IMR-90 (cell line): ENCODE measurements at places on chromosomes 3 and 15. TPM values are rescaled to one million over a fixed set of nuclear protein-coding genes. Genes with fewer than 3 reads are reported as not detected.
A peak's percentile ranks its signal among the peaks of the same experiment; 100 is the strongest.

ZMAT3 gene
- total RNA-seq, result 11.7 and 21.7 TPM in 2 replicates

AGBL1 gene
- total RNA-seq, result not detected in 2 replicates

DNA sequence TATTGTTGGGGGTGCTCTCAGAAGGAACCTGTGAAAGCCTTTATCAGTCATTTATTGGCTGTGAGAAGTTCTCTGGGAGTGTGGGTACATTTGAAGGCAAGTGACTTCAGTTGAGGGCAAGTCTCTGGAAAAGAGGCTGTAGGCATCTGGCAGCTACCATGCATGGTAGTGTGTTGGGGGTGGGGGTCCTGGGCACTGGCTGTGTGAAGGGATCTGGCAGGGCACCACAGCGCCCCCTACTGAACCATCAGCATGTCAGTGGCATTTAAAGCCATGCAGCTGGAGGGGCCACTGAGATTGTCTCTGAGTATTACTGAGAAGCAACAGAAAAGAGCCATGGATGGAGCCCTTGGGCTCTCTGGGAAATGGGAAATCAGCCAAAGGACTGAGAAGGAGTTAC is 30.6 kb downstream of the CRTAP start:
- DNase-seq, result no peak
- H3K36me3 ChIP-seq, result peaks cover 12% of the 10 kb centered on the region
- H3K27ac ChIP-seq, result no peak overlapping the region

EPHA6 gene
- not detected in 2 replicates for total RNA-seq

GRCh38 chr3:74531491-74531890 is 83.0 kb downstream of the CNTN3 start:
- no peak overlapping the region for H3K4me3 ChIP-seq
- DNase-seq, result peak; percentile 39
- H3K27ac ChIP-seq, result no peak overlapping the region
- no peaks in the 10 kb centered on the region for H3K36me3 ChIP-seq
- H3K4me1 ChIP-seq, result peaks cover 13% of the 10 kb centered on the region; the same call in 1 of the 2 replicates
- no peaks in the 10 kb centered on the region for H3K27me3 ChIP-seq

GRCh38 chr3:114900908-114901307 is 246.2 kb downstream of the ZBTB20 start:
- H3K4me3 ChIP-seq, result peak overlapping the region; percentile 28; the same call in 1 of the 2 replicates
- H3K4me1 ChIP-seq, result peaks cover 2% of the 10 kb centered on the region; the same call in 1 of the 2 replicates
- no peaks in the 10 kb centered on the region for H3K27me3 ChIP-seq
- H3K27ac ChIP-seq, result no peak overlapping the region
- H3K36me3 ChIP-seq, result no peaks in the 10 kb centered on the region

DNA sequence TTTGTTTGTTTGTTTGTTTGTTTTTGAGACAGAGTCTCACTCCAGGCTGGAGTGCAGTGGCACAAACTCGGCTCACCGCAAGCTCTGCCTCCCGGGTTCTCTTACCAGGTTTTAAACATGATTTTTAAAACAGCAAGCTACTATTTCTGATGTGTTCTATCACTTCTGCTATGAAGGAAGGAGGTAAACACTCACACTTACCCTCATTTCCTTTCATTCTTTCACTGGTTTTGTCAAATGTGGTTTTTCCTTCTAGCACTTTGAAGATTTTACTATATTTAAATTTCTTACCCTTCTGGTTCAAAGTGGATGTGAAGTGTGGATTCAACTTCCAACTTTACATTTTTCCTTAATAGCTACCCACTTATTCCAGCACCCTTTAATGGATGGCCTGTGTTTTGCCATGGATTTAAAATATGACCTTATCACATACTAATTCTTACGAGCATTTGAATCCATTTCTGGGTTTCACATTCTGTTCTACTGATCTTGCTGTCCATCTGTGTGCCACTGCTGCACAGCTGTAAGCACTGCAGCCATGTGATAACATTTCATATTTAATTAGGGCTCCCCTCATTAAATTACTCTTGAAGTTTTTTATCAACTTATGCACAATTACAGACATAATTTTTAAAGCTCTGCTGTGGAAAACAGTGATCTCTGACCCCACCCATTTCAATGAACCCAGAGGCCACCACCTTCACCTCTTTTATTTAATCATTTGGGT is 42.3 kb downstream of the TXNRD3 start:
- no peak overlapping the region for H3K4me3 ChIP-seq
- H3K36me3 ChIP-seq, result peaks cover 9% of the 10 kb centered on the region
- H3K27me3 ChIP-seq, result no peaks in the 10 kb centered on the region
- no peak for DNase-seq
- no peak overlapping the region for H3K27ac ChIP-seq

DNA sequence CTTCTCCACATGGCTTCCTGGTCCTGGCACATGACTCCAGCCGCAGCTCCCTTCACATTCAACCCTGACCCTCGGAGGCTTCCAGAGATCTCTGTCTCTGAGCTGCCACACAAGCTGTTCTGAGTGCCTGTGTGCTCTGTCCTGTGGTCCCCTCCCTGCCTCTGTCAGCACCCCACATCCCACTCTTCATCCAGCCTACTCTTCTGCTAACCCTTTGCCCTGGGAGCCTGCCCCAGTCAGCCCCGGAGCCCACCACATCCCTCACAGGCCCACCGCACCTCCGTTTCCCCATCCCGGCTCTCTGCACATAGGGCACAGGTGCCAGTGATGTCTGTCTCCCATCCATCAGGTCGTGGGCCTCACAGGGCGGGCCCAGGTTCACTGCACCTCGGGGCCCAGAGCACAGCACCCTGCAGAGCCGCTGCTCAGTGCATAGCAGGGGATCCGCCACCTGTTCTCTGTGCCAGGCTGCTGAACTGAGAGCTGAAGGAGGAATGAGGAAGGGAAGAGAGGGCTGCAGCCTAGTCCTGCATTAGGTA is 133.6 kb downstream of the UACA start:
- DNase-seq, result no peak
- no peak overlapping the region for H3K4me3 ChIP-seq
- H3K27ac ChIP-seq, result no peak overlapping the region
- peaks cover 2% of the 10 kb centered on the region; the same call in 1 of the 2 replicates for H3K4me1 ChIP-seq
- no peaks in the 10 kb centered on the region for H3K27me3 ChIP-seq
- H3K36me3 ChIP-seq, result no peaks in the 10 kb centered on the region

DNA sequence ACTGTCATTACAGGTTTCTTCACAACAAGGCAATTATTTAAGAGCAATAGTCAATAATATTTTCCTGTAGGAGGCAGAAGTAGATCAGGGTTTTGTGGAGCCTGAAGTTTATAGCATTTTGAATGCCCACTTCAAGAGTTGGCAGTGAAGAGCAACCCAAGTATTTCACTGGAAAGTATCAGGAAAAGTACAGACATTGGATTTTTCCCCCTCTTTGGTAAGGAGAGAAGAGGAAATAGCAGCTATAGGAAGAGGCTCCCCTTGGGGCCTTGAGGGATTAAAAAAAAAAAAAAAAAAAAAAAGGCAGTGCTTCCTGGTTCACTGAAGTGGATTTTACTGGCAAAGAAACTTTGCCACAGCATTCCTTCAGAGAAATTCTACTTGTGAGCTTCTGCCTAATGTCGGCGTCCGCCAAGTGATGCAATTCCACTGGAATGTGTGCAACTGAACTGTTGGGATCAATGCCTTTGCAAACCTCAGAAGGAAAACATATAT is 5.7 kb upstream of the CNTN6 start:
- peak; percentile 52 for DNase-seq
- H3K4me3 ChIP-seq, result no peak overlapping the region
- H3K27ac ChIP-seq, result no peak overlapping the region
- H3K27me3 ChIP-seq, result no peaks in the 10 kb centered on the region

DNA sequence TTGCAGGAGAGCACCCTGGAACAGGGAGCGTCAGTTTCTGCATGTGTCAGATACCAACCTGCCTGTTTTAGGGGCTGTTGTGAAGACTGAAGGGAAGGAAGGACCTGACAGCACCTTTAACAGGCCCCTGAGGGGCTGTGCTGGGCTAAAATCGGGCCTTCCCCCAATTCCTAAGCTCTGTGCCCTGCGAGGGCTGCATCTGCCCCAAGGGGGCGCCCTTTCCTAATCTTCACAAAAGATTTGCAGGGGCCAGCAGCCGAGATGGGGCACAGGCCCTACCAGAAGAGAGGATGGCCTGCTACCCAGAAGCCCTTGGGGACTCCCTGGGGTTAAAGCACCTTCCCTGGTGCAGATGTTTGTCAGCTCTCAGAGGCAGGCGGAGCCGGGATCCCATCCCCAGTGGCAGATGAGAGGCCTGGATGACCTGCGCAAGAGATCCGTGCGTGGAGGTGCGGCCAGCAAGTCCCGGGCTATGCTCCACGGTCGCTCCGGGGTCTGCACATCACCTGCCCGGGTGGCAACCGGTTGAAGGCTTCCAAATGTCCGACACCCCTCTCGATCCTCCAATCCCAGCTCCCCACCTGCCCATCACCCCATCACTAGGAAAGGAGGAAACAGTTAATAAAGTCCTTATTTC is 53.6 kb downstream of the RHCG start:
- H3K27ac ChIP-seq, result no peak overlapping the region
- no peak overlapping the region for H3K4me3 ChIP-seq
- H3K27me3 ChIP-seq, result peaks cover 55% of the 10 kb centered on the region

TM6SF1 gene
- 1.6 and 1.9 TPM in 2 replicates for total RNA-seq

- H3K27ac ChIP-seq, result no peak overlapping the region
- H3K4me1 ChIP-seq, result no peaks in the 10 kb centered on the region
- H3K4me3 ChIP-seq, result no peak overlapping the region
- H3K36me3 ChIP-seq, result no peaks in the 10 kb centered on the region
- H3K27me3 ChIP-seq, result no peaks in the 10 kb centered on the region
- no peak for DNase-seq
These were observed 61.0 kb downstream of the SCN5A start for GRCh38 chr3:38588371-38588971.
